ENCODE measurements at places on chromosomes 3 and 15. TPM values are rescaled to one million over a fixed set of nuclear protein-coding genes. Genes with fewer than 3 reads are reported as not detected.

The DIPK2A gene
- 27.2 TPM for total RNA-seq

The SUCNR1 gene
- 0.12 TPM for total RNA-seq

The RASL12 gene
- 43.2 TPM for total RNA-seq

The GBE1 gene
- total RNA-seq: 25.7 TPM

The SNAPC5 gene
- total RNA-seq: 66.9 TPM

The MAP1A gene
- total RNA-seq: 28.9 TPM

The PLSCR5 gene
- not detected for total RNA-seq

The UCN2 gene
- total RNA-seq: not detected

The PPP1R14D gene
- not detected for total RNA-seq

Data from gastroesophageal sphincter (tissue), 4 donors.